CD4-positive, alpha-beta T cell treated with Interleukin-6 at 100 ng/mL for 8 hours (primary cell): ENCODE measurements at places on chromosomes 1 and 21.
A peak's percentile ranks its signal among the peaks of the same experiment; 100 is the strongest.

GRCh38 chr21:45801989-45802388 lies 158.5 kb downstream of the PCBP3 start:
- DNase-seq, result no peak

DNA sequence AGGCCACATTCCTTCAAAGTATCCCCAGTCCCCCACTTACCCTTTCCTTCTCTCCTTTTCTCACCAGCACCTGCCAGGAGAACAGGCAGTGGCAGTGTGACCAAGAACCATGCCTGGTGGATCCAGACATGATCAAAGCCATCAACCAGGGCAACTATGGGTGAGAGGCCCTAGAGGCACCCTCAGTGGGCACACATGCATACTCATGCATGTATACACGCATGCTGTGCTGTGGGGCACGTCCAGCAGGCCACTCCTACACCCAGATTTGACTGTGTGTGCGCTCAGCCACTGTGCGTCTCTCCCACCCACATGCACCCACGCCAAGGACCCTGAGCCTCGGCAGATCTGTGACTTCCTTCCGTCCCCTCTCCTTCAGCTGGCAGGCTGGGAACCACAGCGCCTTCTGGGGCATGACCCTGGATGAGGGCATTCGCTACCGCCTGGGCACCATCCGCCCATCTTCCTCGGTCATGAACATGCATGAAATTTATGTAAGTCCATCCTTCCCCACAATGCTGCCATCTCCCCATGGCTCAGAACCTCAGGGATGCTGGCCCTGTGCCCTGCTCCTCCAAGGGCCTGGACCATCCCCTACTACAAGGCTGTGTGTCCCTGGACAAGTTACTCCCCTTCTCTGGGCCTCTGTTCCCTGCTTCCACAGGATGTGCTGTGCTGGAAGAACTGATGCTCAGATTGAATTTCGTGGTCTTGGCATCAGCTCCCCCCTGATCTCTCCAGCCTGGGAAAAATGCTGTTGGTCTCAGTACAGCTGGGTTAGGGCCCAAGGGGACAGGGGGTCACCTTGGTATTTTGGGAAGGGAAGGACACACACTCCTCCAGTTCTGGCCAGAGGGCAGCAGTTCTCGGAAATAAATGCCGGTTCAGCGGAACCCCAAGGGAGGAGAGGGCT lies 7.0 kb downstream of the TINAGL1 start:
- no peak for DNase-seq

DNA sequence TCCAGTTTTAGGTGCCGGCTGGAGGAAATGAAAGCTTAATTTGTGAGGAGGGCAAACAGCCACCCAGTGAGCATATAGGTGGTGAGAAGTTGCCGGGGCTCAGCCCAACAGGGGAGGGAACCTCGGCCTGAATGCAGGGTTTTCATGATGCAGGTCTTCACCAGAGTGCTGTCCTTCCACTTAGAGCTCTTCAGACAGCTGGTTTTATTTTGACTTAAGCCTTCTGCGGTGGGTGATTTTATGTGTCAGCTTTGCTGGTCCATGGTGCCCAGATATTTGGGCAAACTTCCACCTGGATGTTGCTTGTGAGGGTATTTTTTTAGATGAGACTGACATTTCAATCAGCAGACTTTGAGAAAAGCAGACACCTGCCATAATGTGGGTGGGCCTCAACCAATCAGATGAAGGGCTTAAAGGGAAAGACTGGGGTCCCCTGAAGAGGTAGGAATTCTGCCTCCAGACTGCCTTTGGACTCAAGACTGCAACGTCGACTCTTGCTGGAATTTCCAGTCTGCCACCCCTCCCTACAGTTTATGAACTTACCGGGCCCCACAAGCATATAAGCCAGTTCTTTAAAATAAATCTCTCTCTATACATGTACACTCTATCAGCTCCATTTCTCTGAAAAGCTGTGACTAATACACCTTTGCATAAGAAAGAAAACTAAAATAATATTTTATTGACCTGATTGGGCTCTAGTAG lies 72.8 kb downstream of the RHOU start:
- no peak for DNase-seq

- no peak for DNase-seq
Measured at GRCh38 chr1:37653906-37654305, 19.2 kb upstream of the RSPO1 start.

GRCh38 chr1:198638441-198638840 lies 399 bp upstream of the PTPRC start:
- DNase-seq, result no peak

GRCh38 chr21:37045149-37045548 lies 27.7 kb downstream of the PIGP start:
- peak; percentile 18 for DNase-seq

DNA sequence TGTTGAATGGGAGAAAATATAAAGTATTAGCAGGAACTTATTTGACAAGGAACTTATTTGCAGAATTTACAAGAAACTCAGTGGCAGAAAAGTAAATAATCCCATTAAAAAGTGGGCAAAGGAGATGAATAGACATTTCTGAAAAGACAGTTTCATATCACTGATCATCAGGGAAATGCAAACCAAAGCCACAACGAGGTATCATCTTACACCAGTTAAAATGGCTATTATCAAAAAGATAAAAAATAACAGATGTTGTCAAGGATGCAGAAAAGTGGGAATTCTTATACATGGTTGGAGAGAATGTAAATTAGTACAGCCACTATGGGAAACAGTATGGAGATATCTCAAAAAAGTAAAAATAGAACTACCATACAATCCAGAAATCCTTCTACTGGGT lies 61.0 kb downstream of the SYT14 start:
- no peak for DNase-seq

DNA sequence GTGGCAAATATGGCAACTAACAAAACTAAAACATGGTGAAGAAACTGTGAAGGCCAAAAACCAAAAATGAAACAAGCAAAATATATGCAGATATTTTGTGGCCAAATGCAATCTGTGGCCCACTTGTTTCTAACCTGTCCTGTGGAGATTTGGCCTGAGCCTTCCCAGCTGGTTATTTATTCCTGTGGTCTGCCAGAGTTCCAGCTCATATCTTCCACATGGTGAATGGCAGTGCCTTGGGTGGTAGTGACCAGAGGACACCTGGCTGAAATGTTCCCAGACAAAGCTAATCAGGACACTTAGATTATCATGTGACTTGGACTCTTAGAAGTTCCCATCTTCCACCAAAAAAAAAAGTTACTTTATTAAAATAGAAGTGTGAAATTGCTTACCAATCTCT lies 39.7 kb downstream of the RNASEL start:
- DNase-seq, result no peak

- no peak for DNase-seq
Measured at GRCh38 chr1:67897270-67897949, 64.1 kb upstream of the GNG12 start.

- no peak for DNase-seq
Measured at GRCh38 chr1:24901791-24902470, 28.1 kb downstream of the RUNX3 start.

DNA sequence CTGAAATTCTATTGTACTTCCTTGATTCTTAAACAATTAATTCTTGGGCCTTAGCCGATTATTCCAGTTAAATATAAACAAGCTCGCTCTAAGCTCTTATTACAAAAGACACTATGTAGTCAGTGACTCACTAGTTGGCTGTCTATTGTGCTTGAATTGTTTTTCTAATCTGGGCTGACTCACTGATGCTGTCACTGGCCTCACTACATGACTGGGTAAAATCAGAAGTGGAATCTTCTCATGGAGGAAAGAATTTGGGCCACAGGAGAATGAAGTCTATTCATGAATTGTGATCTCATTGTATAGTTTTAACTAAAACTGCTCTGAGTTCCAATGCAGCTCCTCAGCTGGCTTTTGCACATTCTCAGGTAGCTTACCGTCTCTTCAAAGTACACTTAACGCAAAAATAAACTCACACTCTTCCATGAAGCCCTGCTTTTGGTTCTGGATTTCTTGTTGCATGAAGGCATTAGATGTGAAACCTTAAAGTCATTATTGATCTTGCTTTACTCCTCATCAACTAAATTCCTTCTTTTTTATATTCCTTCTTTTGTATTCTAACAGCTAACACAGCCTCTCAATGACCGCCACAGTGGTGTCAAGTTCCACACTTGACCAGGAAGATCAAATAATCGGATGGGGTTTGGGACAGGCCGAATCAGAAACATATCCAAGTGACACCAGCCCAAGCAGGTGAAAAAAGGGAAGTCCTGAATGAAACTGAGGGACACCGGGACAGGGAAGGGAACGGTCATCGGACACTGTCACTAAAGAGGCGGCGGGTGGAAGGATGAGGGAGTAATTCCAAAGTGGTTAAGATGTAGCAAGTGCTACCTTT lies 80.9 kb upstream of the LBR start:
- DNase-seq, result no peak

GRCh38 chr21:39381009-39381408 lies 32.1 kb upstream of the HMGN1 start:
- no peak for DNase-seq
